ENCODE measurements at places on chromosomes 13 and 19.

DNA sequence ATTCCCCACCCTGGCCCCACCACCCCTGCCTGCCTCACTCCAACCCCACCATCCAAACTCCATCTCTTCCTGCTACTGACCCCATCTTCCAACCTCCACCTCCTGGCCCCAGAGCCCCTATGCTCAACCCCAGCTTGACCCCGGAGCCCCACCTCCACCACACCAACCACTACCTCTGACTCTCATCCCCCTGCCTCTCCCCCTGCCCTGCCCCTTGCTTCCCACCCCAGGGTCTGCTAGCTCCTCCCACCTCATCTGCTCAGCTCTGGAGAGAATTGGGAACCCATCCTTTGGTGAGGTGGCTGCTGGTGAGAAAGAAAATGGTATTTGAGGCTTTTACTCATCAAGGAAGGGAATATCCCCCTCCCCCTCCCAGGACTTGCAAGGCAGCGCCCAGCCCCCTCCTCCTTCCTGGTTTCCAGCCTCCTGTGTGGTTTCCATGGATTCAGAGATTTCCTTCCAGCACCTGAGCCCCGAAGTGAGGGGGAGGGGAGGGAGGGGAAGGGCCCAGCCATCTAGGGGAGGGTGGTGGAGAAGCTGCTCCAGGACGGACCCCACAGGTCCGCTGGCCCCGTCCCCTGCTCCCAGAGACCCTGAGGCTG, 11.4 kb upstream of the PEPD start:
- no peak for DNase-seq

DNA sequence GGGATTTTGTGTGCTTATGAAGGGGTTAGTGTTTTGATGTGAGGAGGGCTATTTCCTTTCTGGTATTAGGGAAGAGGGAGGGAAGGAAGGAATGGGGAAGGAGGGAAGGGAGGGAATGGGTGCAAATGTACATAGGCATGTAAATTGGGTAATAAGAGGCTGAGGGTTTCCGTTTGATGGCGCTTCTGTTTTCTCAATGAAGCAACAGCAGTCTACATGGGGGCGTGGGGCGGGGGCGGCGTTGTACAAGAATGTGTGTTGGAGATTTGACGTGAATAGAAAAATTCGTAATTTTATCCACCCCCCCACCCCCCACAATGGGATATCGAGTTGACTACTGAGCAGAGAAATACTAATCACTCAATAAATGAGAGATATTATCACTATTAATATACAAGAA, 52.5 kb downstream of the PDS5B start:
- no peak for DNase-seq

DNA sequence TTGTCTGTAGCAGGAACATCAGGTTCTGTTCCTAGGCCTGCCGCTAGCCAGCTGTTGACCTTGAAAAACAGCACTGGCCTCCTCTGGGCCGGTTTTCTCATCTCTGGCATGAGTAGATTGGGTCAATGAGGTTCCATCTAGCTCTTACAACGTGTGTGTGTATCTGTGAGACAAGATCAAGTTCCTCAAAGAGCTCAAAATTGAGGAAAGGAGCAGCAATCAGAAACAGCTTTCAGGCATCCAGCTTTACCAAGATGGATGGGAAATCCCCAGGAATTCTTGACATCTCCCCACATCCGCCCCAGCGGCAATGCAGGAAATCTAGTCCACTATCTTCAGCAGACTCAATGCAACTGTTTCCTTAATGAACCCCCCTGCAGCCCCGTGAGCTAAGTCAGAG, 4.9 kb downstream of the FLT1 start:
- DNase-seq: no peak

GRCh38 chr19:14595558-14595957, 12.7 kb downstream of the CLEC17A start:
- DNase-seq: no peak

- no peak for DNase-seq
Measured at GRCh38 chr19:3457528-3458228, 22.6 kb downstream of the SMIM24 start.

DNA sequence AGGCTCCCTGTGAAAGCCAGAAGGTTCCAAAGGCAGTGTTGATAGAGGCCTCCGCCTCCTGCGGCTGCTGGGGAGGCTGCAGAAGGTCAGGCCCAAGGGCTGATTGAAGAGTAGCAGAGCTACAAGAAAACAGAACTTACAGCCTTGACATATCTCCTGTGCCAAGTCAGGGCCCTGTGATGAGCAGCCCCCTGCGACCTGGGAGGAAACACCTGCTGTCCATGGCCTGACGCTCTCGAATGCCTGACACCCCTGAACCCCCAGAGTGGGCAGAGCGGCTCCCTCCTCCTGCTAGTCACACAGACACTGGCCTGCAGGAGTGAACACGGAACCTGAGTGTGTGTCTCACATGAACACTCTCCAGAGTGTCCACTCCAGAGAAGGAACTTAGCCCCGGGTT, 38.2 kb upstream of the TUBGCP3 start:
- no peak for DNase-seq

- no peak for DNase-seq
Measured at GRCh38 chr19:56321989-56322440, 7.4 kb upstream of the ZSCAN5A start.

GRCh38 chr19:35596366-35596999, 10.5 kb downstream of the PMIS2 start:
- DNase-seq: no peak

DNA sequence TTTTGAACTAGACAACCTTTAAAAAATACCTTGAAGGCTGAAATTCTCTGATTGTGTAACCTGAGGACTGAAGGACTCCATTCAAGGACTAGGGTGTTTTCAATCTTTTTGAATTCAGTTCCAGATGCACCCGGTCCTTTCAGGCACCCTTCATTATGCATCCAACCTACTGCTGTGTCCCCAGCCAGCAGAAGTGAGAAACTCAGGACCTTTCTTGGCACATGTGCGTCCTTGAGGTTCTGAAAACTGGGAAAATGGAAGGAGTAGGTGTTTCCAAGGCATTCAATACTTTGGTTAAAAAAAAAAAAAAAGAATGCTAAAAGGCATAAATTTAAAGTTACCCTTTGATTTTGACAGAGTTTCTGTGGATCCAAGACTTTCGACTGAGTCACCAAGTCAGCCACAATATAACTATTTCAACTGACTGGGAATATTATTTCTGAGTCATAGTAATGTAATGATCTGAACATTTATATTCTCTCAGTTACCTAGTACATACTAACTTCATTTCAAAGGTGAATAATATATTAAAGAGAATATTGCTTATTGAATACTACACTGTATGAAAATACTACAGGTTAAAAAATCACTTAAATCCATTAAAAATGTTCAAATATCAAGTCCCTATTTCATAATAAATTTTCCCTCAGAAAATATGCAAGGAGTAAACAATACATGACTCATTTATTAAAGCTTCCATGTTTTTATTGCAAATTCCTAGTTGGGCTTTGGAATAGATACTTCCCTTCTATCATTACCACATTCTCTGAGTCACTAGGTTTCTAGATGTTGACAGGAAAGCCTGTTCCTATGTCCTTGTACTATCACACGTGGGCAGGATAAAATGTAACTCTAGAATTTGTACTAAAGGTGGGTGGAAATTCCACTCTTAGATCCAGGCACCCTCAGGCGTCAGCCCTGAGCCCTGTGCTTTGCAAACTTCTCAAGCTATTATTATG, 2.4 kb upstream of the ITGBL1 start:
- no peak for DNase-seq

GRCh38 chr19:1080360-1081161, 13.6 kb downstream of the ARHGAP45 start:
- no peak for DNase-seq

- DNase-seq: no peak
Measured at GRCh38 chr19:389255-389934, 19.6 kb downstream of the C2CD4C start.

DNA sequence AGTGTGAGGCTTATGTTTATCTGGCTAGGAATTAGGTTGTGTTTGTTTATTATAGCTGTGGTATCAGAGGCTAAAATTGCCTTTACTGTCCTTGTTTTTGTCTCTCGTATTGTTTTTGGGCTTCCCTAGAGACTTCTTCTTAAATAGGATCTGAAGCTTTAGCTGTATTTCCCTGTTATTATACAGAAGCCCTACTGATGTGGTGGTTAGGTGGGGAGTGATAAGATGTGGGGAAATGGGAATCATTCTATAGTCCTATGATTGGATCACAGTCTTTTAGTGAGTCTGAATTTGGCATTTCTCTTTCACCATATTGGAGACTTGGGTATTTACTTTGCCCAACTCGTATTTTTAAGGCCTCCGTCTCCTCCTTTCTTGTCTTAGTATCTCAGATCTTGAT, 8.3 kb upstream of the KL start:
- no peak for DNase-seq
